Left renal cortex interstitium (tissue), 4 donors: ENCODE measurements at places on chromosomes 16 and 17. TPM values are rescaled to one million over a fixed set of nuclear protein-coding genes. Genes with fewer than 3 reads are reported as not detected.
A peak's percentile ranks its signal among the peaks of the same experiment; 100 is the strongest.

DNA sequence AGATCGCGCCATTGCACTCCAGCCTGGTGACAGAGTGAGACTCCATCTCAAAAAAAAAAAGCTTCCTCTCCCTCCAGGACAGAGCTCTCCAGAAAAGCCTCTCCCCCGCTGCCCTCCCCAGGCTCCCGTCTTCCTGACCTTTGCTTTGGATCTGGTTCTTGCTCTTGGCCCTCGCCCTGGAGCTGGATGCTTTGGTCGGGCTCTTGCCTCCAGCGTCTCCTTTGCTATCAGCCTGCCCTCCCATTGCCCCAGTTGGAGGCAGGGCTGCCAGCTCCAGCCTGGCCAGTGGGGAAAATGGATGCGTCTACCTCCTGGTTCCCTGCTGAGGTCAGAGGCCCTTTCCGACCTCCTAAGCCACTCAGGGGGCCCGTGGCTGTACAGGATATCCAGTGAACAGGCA, 35.9 kb downstream of the TRARG1 start:
- no peak for DNase-seq

DNA sequence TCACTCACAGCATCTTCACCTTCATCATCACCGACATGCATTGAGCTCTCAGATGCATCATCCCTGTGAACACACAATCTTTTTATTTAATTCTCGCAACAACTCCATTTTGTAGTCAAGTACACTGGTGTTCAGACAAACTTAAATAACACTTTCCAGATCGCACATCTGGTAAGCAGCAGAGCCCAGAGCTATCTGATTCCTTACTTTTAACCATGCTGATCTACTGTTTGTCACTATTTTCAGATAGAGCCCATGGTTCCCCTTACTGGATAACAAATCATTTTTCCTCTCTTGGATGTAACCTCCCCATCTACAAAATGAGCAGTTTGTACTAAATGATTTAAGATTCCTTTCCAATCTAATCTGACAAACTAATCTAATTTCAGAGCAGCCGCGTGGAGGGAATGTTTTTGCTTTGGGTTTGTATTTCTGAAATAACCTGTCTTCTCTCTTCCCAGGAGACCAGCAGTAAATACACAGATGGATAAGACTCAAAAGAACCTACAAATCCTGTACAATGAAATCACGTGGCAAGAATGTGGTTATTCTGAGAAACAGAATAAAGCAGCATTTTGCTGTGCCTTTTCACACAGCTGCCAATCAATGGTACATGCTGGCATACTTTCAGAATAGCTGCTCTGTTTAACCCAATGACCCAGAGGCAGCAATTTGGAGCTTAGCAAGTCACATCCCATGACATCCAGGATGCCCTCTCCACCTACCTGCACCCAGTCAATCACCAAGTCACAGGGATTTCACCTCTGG, 72.9 kb upstream of the CCL2 start:
- DNase-seq = no peak

GRCh38 chr17:48543107-48543853, 1.6 kb downstream of the HOXB2 start:
- DNase-seq = no peak

The FOXN1 gene
- polyA plus RNA-seq = 0.60 TPM

The AHSP gene
- polyA plus RNA-seq = 29.0 TPM

DNA sequence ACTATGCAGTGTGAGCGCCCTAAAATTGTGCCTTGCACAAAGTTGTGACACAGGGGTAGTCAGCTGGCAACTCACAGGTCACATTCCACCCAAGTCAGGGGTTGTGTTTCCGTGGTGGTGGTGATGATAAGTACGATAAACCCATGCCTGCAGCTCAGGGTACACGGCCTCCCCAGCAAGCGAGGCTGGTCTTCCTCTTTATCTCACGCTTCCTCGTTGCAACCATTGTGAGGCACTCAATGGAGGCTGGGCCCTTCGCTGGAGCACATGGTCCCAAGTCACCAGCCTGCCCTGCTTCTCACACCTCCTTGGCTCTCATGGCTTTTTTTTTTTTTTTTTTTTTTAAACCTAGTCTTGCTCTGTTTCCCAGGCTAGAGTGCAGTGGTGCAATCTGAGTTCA, 307.5 kb downstream of the CPPED1 start:
- DNase-seq = no peak

The PMP22 gene
- polyA plus RNA-seq = 57.1 TPM

The GGT6 gene
- 8.3 TPM for polyA plus RNA-seq

DNA sequence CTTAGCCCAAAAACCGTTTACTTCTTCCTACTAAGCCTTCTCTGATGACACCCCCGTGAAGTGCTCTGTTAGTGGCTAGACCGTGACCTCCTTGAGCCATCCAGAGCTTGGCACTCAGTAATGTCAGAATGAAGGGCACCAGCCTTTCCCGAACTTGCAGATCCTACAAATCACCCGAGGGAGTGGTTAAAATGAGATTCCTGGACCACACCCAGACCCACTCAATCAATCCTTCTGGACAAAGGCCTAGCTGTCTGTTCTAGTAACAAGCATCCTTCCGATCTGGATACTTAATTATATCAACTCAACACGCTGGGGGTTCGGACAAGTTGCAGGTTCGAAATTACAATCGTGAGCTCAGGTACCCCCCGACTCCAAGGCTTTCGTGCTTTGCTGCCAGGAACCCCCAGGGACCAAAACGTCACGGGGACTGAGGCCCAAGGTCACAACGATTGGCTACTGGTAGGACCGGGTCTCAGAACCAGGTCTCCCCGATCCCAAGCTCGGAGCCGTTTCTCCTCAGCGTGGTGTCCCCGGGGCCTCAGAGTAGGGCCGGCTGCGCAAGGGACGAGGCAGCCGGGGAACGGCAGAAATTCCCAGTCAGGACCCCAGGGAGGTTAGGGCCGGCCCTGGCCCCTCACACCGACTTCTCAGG, 527 bp downstream of the CIAPIN1 start:
- no peak for DNase-seq

GRCh38 chr17:65103896-65104295, 33.3 kb upstream of the RGS9 start:
- no peak for DNase-seq

GRCh38 chr17:55168958-55169687, 95.6 kb upstream of the HLF start:
- DNase-seq = no peak

GRCh38 chr17:79796444-79796762, 474 bp downstream of the CBX8 start:
- DNase-seq = no peak

DNA sequence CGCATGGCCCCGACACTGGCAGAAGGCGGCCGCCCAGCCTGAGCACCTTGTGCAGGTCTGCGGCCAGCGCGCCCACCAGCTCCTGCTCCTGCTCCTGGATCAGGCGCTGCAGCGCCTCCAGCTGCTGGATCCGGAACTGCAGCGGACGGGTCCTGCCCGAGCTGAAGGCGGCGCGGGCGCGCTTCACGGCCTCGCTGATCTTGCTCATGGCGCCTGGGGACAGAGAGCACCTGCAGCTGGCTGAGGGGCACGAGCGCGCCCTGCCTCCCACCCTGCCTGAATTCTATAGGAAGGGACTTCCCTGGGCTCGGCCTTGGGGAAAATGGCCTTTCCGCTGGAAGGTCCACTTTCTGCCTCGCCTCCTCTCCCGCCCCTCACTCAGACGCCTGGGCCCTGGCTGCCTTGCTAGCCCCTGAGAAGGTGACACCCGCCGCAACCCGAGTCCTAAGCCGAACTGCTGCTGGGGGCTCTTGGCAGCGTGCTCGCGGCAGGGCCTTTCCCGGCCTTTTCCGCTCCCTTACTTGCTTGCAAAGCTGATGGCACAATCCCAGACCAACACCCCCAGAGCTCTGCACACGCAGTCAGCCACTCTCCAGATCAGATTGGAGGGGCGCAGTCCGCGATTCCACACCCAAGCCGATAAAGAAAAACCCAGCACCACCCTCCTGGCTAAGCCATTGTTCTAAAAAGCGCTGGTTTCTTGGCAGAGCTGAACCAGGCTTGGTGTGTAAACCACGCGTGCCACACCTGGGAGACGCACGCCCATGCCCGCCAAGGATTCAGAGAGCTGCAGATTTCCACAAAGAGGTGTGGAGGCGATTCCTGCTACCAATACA, 3.0 kb downstream of the ALDH3A1 start:
- peak; percentile 87 for DNase-seq

GRCh38 chr17:80119839-80120238, 18.5 kb downstream of the GAA start:
- no peak for DNase-seq

The RNF157 gene
- polyA plus RNA-seq = 39.1 TPM

The ZNF629 gene
- 28.5 TPM for polyA plus RNA-seq

DNA sequence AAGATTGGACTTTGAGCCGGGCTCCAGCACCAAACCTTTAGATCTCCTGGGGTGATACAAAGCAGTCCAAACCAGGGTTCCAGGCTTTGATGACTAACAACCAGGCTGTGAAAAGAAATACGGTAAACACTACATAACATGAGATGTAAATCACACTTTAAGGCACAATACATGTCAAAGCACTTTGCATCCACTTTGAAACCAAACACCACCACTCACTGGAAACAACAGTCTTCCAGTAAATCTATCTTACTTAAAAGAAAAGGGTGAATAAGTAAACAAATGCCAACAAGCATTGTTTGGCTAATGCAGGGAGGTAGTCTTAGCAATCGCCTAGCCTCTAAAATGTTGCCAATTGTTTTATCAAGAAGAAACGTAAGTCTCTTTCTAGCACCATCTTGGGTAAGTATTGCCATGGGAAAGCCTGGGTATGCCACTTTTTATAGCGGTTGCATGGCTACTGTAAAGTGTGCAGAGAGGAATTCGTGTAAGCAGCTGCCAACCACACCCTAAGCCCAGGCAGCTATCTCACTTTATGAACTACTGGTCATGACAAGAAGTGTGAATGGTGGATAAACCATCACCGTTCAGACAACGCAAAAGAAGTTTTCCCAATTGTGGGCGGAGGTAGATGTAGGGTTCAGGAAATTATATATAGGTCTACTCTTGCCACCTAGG, 267.4 kb upstream of the PSMD7 start:
- no peak for DNase-seq

The KCNH4 gene
- polyA plus RNA-seq = 0.09 TPM

DNA sequence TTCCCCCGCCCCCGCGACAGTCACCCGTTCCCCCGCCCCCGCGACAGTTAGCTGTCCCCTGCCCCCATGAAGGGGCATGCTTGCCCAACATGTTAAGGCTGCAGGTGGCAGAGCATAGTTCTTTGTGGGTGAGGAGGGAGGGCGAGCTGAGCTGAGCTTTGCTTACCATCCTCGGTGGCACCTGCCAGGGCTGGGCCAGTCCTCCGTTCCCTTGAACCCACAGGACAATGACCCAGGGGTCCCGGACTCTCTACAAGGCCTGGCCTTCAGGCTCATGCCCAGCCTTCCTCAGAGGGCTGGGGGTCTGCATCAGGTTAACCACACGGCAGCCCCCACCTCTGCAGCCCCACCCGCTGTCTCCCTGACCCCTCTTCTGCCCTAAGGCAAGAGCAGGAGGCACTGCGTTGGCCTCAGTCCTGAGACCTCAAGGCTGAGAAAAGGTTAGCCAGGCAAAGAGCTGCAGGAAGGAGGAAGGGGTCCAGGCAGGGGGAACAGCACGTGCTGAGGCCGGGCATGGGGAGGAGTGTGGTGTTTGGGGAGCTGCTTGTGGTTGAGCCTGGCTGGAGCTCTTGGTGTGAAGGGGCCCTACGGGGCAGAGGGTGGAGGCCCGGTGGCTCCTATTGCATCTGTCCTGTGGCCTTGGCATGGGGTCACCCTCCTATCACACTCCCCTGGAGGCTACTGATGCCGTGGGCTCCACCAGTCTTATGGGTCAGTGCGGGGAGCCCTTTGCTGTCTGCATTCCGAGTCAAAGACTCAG, 11.4 kb upstream of the DOC2B start:
- DNase-seq = no peak

DNA sequence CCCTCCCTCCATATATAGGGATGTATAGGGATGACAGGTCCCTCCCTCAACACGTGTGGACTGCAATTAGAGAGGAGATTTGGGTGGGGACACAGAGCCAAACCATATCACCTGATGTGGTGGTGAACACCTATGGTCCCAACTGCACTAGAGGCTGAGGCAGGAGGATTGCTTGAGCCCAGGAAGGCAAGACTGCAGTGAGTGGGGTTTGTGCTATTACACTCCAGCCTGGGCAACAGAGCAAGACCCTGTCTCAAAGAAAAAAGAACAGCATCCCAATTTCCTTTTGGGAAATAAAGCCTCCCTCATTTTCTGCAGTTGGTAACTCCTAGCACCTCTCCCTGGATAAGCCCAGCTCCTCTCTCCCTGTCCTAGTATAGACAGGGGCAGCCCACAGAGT, 23.8 kb upstream of the LYRM9 start:
- DNase-seq = no peak

The ASPHD1 gene
- 1.1 TPM for polyA plus RNA-seq

GRCh38 chr17:19672009-19672750, 23.6 kb downstream of the ALDH3A2 start:
- DNase-seq = no peak

- no peak for DNase-seq
These were observed 73.3 kb downstream of the XYLT1 start for GRCh38 chr16:17397499-17397891.

The SMIM36 gene
- polyA plus RNA-seq = 0.36 TPM

DNA sequence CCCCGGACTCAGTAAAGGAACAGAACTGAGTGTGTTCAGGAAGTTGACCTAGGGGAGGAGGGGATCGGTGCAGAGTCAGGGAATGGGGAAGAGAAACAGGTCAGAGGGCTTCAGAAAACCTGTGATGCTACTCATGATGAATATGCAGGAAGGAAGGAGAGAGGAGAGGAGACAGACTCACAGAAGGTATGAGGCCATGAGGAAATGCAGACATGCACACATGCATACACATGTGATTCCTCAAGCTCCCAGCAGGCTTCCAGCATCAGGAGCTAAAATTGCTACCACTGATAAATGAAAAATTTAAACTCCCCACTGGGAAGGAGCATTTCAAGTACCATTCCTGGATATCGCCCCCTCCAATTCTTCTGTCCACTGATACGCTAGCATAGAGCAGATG, 262.6 kb downstream of the SLC39A11 start:
- no peak for DNase-seq

The DPEP1 gene
- polyA plus RNA-seq = 24.5 TPM

DNA sequence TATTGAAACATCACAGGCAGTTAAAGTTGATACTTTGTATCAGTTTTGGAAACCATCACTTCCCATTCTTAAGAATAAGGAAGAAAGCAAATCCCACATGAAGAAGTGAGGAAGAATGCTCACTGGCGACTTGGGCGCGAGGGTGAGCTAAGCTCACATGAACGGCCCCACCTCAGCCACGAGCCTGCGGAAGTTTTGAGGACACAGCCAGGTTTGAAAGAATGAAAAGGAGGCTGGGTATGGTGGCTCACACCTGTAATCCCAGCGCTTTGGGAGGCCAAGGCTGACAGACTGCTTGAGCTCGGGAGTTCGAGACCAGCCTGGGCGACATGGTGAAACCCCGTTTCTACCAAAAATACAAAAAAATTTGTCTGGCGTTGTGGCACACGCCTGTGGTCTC, 110.3 kb upstream of the CHMP6 start:
- DNase-seq = no peak

- DNase-seq = peak; percentile 26
These were observed 252.3 kb downstream of the SNX29 start for GRCh38 chr16:12228602-12229499.

The KRTAP9-4 gene
- not detected for polyA plus RNA-seq

- no peak for DNase-seq
These were observed 2.0 kb downstream of the CACNA1G start for GRCh38 chr17:50562242-50563091.
